ENCODE measurements at places on chromosomes 7 and 10. TPM values are rescaled to one million over a fixed set of nuclear protein-coding genes. Genes with fewer than 3 reads are reported as not detected.

CTTNBP2 gene
- total RNA-seq, result 3.4 TPM

SORCS3 gene
- total RNA-seq, result 1.7 TPM

ANKRD7 gene
- 598 TPM for total RNA-seq

MRPS16 gene
- 45.7 TPM for total RNA-seq

LIPN gene
- total RNA-seq, result 0.31 TPM

GPR158 gene
- total RNA-seq, result 2.5 TPM

HOXA5 gene
- not detected for total RNA-seq

PAX4 gene
- total RNA-seq, result 0.55 TPM

MCM10 gene
- total RNA-seq, result 2.0 TPM

CC2D2B gene
- total RNA-seq, result 7.7 TPM

ADRB1 gene
- 0.99 TPM for total RNA-seq

LRGUK gene
- 13.0 TPM for total RNA-seq

ADAM12 gene
- total RNA-seq, result 9.2 TPM

CCDC172 gene
- 7.3 TPM for total RNA-seq

ELN gene
- 35.2 TPM for total RNA-seq

GCK gene
- 1.2 TPM for total RNA-seq

SAMD9 gene
- total RNA-seq, result 3.2 TPM

KAZALD1 gene
- total RNA-seq, result 6.4 TPM

ZNF479 gene
- 0.99 TPM for total RNA-seq

CFAP46 gene
- 36.0 TPM for total RNA-seq

LUC7L2 gene
- total RNA-seq, result 136 TPM

PDZD7 gene
- 3.5 TPM for total RNA-seq

ARHGEF35 gene
- 0.87 TPM for total RNA-seq

ODAD2 gene
- 28.5 TPM for total RNA-seq

MYO1G gene
- 1.7 TPM for total RNA-seq

Measured in testis (tissue), 5 donors.